Stimulated activated CD8-positive, alpha-beta memory T cell treated with anti-CD3 and anti-CD28 coated beads, Interleukin-2, amount 100 ng/mL, for 1 hour (primary cell): ENCODE measurements at places on chromosomes 3 and 15.

DNA sequence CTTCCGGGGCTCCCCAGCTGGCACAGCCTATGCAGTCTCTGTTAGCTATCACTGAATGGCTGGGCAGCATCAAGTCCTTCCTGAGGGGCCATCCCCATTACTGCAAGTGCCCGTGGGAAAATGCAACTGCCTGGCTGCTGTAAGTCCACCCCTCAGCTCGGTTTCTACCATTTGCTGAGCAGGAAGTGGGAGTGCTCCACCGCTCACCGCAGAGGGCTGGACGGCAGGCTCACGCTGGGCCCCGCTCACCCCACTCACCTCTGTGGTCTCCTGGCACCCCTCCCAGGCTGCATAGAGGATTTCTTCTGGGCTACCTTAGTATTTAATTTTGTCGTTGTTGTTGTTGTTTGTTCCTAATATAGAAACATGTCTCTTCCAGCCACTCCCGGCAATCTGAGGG lies 270.2 kb downstream of the PLCL2 start:
- no peak for DNase-seq

GRCh38 chr3:107641572-107642307 lies 119.0 kb downstream of the BBX start:
- no peak for DNase-seq

GRCh38 chr3:40753951-40754350 lies 229.2 kb downstream of the ZNF621 start:
- no peak for DNase-seq

DNA sequence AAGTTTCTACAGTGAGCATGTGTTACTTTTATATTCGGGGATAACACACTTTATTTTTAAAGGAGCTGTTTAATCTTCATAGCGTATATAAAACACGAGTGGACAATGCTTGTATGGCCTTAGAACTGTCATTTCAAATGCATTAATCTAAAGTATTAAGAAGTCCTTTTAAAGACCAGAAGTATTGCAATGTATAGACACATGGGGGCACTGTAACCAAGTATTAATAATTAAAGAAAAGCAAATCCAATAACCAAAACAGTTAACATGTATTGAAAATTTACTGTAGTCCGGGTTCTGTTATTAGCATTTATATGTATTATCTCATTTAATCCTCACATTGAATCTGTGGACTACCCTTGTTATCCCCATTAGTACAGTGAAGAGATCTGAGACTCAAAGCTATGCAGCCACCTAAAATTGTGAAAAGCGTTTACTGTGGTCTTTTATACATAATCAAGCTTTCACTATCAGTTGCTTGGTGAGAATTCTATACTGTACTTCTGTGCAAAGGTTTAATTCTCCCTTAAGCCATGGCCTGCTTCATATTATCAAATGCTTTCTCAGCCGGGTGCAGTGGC lies 10.1 kb downstream of the ARL14 start:
- DNase-seq, result no peak

- no peak for DNase-seq
Measured at GRCh38 chr3:124636863-124637296, 93.4 kb upstream of the UMPS start.

- DNase-seq, result no peak
Measured at GRCh38 chr3:61173676-61174075, 77.6 kb downstream of the FHIT start.
